Right renal pelvis (tissue), 4 donors: ENCODE measurements at places on chromosomes 7 and 10.

- no peak for DNase-seq
These were observed 138.5 kb downstream of the ZNF438 start for GRCh38 chr10:30893208-30893607.

DNA sequence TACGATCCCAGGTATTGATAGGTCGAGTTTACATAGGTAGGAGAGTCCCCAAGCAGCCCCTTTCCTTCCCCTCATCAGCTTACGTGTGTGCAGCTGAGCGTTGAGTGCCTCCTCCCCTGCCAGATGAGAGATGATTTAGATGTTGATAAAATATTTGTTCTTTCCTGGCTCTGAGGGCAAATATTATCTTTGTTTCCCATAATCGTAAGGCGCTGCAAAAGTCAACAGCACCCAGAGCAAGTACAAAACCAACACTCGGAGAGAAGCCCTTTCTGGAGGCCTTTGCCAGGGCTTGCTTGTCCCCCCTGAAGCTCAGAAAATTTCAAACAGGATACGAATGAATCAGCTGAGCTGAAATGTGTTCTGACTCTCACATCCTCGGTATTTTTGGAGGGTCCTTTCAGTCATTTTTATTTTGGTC, 683.2 kb downstream of the LRMDA start:
- no peak for DNase-seq

GRCh38 chr7:122412883-122413282, 108.3 kb upstream of the FEZF1 start:
- no peak for DNase-seq

GRCh38 chr7:40721342-40721949, 586.6 kb downstream of the SUGCT start:
- no peak for DNase-seq

DNA sequence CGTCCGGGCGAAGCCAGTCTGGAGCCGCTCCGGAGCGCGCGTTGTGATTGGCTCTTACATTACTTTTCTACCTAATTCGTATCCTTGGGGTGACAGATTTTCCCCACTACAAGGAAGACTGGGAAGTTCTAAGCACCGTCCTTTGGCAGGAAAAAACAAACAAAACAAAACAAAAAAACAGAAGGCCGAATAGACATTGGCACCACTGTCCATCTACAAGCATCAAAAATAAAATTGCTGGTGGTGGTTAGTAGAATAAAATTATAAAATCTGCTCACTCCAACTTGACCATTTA, 651 bp upstream of the SKAP2 start:
- DNase-seq, result no peak

DNA sequence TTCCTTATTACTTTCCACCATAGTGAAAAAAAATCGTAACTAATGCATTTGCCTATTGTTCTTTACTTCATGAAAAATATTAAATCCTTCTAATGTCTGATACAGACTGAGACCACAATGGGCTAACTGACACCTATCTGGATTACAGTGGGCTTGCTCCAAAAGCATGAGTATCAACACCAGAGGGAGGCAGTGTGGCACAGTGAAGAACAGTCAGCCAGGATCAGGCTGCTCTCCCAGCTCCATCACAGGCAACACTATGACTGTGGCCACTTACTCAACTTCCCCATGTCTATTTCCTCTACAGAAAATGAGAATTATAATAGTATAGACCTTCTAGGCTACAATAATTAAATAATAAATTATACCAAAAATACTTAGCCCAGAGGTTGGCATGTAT, 97.2 kb downstream of the SLC25A13 start:
- DNase-seq, result no peak

- DNase-seq, result no peak
These were observed 25.5 kb upstream of the FAM221A start for GRCh38 chr7:23654508-23654907.
